M059J (cell line): ENCODE measurements at places on chromosomes 13 and 19. TPM values are rescaled to one million over a fixed set of nuclear protein-coding genes. Genes with fewer than 3 reads are reported as not detected.

The KLK4 gene
- total RNA-seq: not detected in 2 replicates

- peak; percentile 84 for DNase-seq
Measured at GRCh38 chr19:47049307-47049700, 880 bp upstream of the TMEM160 start.

DNA sequence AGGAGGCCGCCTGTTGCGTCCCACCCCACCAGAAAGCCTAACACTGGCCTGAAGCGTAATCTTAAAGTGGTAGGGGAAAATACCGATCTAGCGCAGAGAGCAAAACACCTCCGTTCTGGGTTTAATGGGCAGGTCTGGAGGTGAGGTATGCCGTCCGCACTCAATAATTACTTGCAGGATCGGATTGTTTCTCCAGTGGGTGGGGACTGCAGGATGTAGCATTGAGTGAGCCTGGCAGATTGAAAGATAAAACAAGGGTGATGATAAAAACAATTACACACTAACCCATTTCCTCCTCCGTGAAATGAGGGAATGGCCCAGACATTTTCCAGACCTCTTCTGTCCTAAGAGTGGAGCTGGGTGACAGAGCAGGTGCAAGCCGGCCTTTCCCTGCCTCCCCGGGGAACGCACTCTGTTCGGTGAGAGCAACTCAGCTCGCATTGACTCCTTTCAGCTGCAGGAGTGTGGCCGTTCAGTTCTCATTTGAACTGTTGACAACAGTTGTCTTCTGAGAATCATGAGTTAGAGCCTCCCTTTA lies 110.2 kb upstream of the DOCK9 start:
- DNase-seq: no peak

GRCh38 chr13:110097013-110097412 lies 209.9 kb downstream of the COL4A1 start:
- DNase-seq: no peak

- DNase-seq: no peak
Measured at GRCh38 chr13:30334663-30335386, 27.5 kb upstream of the KATNAL1 start.

GRCh38 chr19:46298479-46299003 lies 1.7 kb downstream of the HIF3A start:
- DNase-seq: no peak

The UBAC2 gene
- total RNA-seq: 46.0 and 61.5 TPM in 2 replicates

The LHB gene
- 1.8 TPM in 1 of 2 replicates, not detected in the other for total RNA-seq

- DNase-seq: no peak
Measured at GRCh38 chr19:28578786-28579505, 634.0 kb downstream of the UQCRFS1 start.

The LHFPL6 gene
- 24.9 and 39.0 TPM in 2 replicates for total RNA-seq

The CCNE1 gene
- total RNA-seq: 33.0 and 40.2 TPM in 2 replicates

The TSSK6 gene
- 0.07 and 2.1 TPM in 2 replicates for total RNA-seq

GRCh38 chr19:30106417-30107095 lies 164.5 kb downstream of the URI1 start:
- no peak for DNase-seq

The PRR22 gene
- total RNA-seq: 0.07 and 0.34 TPM in 2 replicates

DNA sequence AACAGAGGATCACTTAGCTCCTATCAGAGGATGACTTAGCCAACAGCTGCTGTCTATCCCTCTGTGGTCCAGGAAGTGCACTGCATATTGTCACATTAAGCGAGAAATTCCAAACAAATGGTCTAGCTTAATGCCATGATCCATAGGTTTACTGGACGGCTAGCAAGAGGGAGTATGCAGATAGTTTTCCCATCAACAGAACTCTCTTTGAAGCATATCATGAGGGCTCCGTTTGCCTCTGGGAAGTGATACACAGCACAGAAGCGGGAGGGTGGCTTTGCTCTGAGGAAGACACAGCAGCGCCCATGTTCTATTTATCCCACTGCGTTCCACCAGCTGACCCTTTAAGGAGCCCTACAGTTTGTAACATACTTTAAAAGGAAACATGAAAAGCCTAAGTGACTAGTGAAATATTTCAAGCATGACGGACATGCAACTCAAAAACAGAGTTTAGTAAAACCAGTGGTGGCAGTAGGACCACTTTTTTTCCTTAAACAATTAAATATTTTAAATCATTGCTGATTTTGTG lies 52.7 kb downstream of the COL4A1 start:
- no peak for DNase-seq

DNA sequence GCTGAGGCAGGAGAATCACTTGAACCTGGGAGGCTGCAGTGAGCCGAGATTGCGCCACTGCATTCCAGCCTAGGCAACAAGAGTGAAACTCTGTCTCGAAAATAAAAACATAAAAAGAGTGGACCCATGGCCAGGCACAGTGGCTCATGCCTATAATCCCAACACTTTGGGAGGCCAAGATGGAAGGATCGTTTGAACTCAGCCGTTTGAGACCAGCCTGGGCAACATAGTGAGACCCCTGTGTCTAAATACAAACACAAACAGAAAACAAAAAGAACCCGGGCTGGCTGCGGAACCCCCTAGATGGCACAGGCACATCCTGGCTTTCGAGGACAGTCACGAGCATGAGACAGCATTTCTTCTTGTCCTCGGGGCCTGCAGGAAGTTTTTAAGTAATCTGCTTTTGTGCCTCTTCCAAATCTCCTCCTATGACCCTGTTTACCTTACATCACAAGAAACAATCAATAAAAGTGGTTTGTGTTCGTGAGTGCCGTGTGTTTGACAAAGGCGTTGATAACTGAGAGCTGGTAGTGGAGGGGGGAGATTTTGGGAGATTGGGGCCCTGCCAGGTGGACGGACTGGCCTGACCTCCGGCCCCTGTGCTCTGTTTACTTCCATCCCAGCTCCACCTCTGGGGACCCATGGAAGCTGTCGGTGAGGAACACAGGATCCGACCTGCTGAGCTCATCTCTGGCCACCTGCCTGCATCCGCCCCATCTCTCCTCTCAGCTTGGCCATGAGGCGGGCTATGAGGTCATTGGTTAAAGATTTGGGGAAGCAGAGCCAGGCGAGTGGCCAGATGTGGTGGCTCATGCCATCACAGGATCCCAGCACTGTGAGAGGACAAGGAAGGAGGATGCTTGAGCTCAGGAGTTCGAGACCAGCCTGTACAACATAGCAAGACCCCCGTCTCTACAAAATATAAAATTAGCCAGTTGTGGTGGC lies 5.9 kb upstream of the GDF15 start:
- DNase-seq: peak; percentile 96
